ENCODE measurements at places on chromosomes 1 and 21.

DNA sequence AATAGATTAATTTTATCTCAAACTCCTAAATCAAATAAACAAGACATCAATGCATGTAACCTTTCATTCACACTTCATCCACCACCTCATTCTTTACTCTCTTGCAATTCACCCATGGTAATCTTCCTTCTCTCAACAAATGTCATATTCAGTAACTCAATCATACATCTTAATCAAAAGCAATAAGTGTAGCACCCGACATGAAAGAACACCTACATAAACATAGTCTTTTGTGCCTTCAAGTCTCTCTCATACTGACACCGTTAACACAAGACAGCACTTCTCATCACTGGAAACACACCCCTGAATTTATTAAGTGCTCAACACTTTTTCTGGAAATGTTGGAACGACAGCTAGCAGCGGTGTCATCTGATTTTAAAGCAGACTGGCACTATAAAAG, 225.9 kb downstream of the TTLL7 start:
- no peak for DNase-seq

DNA sequence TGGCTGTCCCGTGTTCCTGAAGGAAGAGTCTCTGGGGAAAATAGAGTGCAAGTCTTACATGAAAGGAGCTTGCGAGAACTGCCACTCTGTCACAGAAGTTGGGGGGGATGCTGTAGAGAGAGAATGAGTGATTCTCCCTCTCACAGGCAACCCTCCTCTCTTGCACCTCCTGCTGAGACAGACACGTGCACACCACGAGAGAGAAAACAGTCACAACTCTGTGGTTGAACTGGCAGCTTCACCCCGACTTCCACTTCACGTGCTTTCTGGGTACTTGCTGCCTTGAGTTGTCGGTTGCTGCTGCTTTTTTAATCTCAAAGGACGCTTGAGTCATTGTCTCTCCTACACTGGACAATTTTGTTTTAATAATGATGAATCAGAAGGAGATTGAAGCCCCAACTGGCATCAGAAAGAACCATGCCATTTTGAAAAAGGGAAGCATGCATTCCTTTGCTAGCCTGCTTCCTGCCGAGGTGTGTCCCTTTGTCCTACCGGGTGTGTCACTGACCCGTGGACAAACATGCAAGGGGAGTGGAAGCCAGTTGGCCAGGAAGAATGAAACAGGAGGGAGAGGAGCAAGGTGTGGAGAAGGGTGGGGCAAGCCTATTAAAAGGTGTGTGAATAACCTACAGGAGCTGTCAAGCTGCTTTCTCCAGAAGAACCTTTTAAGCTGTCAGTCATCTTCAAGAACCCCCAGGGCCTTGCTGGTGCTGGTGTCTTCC, 164.2 kb downstream of the CACNA1E start:
- peak; percentile 9 for DNase-seq

DNA sequence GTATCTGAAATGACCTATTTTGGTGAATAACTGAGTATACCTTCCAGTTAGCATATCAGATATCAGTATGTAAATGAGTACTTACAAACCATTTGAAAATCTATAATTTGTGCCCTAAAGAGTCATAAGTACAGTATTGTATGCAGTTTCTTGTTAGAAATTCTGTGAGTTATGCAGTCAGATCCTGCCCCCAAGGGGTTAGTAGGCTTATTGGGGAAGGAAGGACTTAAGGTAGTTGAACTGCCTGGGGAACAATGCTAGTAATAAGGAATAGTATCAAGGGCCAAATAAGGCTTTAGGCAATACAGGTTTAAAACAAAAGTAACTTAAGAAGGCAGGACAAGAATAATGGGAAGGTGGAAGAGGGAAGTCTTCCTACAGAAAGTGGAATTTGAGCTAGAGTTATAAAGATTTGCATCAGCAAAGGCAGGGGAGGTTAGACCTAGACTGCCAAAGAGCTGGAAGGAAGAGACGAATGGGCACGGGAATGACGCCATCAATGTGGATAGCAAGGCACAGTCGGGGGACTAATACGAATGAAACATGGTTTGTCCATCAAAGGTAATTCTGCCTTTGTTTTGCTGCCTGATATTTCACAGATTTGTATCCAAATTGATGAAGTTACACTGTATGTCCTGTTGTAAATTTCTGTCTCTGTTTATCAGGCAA, 182.9 kb upstream of the DPYD start:
- no peak for DNase-seq

DNA sequence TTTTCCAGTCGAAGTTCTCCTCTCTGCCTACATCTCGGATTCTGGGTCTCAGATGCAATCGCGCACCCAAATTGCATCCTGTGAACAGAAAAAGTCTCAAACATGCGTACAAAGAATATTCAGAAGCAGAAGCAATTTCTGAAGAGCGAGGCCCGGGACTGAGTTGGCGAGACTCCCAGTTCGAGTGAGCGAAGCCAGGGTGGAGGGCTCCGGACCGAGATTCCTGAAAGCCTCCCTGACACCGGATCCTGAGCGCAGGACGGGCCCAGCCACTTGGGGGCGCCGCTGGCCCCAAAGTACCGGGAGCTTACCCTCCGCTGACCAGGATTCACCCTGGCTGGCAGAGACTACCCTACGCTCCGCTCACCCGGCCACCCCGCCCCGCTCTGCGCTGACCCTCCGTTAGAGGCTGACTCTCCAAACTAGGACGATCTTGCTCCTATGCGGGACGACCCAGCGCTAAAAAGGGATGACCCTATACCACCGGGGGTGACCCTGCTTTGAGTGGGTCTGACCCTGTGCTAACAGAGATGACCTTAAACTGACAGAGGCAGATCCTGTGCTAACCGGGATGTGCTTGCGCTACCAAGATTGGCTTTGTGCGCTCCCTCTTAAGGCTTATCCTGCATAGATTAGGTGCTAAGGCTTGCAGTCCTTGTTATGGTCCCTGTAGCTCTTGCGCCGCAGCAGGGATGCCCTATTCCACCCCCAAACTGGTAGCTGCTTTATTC, 12.1 kb downstream of the FOXD2 start:
- DNase-seq = peak; percentile 38

DNA sequence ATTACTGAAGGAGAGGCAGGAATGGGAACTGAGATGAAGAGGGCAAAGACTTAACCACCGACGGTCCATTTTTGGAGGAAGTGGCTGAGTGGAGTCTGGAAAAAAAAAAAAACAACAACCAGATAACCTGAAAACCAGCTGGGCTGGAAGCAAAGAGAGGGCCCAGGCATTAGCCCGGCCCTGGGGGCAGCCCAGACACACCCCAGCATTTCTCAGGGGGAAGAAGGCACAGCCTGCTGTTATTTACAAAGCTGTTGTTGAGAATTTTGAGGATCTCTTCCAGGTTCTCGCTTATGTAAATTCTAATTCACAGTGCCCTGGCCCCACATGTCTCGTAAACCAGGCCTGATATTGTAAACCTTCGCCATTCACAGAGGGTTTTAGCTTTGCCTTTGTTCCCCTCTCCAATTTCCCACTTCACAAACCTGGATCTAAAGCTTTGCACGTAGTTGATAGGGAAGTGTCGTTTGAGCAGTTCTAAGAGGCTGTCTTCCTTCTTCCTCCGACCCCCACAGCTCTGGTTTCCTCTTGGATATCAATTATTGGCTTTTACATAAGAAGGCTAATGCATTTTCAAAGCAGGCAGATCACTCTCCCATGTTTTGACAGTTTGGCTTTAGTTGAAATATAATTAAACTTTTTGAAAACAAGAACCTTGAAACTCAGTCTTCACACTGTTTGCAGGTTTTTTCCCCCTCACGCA, 161.8 kb upstream of the IRF2BP2 start:
- no peak for DNase-seq
